ENCODE measurements at places on chromosomes 16 and 17.

- no peak for DNase-seq
These were observed 21.4 kb downstream of the TTLL6 start for GRCh38 chr17:48795444-48796162.

GRCh38 chr16:70746708-70747424 lies 54.1 kb downstream of the VAC14 start:
- no peak for DNase-seq

DNA sequence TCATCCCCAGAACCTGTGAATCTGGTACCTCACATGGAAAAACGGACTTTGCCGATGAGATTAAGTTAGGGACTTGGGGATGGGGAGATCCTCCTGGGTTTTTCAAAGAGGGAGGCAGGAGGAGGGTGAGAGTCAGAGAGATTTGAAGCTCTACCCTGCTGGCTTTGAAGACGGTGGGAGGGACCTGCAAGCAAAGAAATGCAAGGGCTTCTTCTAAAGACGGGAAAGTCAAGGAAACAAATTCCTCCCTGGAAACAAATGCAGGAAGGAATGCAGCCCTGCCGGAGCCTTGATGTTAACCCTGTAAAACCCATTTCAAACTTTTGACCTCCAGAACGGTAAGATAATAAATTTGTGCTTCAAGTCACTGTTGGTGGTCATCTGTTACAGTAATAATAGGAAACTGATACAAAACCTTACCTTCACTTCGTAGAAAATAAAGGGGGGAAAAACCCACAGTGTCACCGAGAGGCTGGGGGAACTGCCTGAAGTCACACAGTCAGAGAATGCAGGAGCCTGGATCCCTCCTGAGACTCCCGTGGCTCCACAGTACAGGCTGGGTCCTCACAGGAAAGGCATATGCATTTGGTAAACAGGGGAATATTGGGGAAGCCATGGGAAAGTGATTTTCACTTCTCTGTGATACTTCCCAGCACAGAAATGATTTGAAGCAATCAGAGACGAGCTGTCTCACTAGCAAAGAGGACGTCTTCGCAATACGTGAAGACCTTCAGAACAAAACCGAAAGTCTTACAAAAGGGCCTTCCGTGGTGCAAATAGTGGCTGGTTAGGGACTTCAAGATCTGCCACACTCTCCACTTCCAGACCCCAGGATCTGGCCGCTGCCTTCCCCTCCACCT lies 58.9 kb upstream of the CLEC3A start:
- DNase-seq = no peak

DNA sequence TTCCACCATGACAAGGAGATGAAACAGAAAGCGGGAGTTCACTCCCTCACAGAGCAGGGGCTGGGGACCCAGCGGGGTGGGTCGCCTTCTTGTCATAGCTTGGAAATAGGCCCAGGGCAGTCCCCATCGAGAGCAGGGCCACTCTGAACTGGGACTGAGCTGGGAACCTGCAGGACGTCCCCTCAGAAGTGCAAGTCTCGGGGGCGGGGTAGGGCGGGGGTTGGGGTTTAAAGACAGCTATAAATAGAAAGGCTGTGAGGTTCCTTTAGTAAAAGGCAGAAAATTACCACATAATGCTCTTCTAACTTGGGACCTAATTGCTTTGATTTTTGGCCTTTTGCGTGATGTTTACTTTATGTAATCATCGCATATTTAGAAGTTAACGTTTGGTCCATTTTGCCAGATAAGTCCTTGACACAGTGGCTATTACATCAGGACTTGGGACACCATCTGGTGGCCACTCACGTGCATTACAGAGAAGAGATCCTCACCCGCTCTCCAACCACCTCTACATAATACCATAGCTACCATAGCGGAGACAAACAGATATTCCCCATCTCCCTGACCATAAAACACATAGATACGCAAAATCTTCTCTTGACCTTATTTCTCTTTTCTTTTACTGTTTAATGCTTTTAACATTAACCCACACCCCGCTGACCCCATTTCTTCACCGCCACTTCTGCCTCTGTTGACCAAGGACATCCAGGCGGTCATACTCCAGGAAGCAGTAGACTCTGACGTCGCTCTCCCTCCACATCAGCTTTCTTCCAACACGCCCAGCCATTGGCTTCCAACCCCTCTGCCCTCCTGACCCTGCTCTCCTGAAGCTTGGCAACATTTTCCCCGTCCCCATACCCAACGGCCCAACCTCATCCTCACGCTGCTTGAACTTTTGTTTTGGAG lies 27.5 kb upstream of the PIK3R6 start:
- no peak for DNase-seq

- DNase-seq = no peak
These were observed 606.4 kb upstream of the SALL1 start for GRCh38 chr16:51757505-51757904.

- DNase-seq = no peak
These were observed 987 bp upstream of the HASPIN start for GRCh38 chr17:3722716-3723115.

DNA sequence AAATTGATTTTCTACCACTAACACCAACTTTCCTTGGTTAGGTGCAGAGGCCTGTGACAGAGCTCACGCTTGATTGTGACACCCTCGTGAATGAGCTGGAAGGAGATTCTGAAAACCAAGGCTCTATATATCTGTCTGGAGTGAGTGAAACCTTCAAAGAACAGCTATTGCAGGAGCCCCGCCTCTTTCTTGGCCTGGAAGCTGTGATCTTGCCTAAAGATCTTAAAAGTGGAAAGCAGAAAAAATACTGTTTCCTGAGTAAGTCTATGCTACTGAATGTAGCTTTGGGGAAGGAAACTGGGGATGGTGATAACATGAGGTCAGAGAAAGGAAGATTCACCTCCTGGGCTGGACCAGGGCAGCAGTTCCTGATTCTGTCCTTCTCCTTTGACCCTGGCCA lies 38.3 kb downstream of the REXO5 start:
- DNase-seq = no peak

GRCh38 chr16:68003031-68003430 lies 3.7 kb upstream of the DPEP2 start:
- DNase-seq = no peak

DNA sequence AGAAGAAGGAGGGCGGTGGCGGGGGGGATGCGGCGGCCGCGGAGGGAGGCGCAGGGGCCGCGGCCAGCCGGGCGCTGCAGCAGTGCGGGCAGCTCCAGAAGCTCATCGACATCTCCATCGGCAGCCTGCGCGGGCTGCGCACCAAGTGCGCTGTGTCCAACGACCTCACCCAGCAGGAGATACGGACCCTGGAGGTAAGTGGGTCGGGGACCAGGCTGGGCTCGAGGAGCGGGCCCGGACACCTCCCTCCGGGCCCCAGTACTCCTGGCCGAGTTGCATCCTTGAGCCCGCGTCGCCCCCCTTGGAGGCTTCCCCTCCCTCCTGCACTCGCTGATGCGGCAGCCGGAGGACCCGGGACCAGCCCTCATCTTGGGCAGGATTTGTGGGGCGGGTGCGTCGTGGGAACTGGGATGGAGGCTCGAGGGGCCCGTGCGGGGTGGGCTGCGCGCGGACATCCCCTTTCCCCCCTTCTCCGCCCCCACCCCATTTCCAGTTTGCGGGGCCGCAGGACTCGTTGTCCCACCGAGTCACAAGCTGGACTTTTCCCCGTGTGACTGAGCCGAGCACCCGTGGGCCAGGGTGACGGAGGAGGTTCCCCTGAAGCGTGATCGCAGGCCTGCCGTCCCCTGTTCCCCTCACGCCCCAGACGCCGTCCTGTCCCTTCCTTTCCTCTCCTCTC lies 572 bp downstream of the KSR1 start:
- DNase-seq = no peak

GRCh38 chr17:72360386-72360940 lies 239.6 kb downstream of the SOX9 start:
- no peak for DNase-seq
